ENCODE measurements at places on chromosomes 12 and 14.

DNA sequence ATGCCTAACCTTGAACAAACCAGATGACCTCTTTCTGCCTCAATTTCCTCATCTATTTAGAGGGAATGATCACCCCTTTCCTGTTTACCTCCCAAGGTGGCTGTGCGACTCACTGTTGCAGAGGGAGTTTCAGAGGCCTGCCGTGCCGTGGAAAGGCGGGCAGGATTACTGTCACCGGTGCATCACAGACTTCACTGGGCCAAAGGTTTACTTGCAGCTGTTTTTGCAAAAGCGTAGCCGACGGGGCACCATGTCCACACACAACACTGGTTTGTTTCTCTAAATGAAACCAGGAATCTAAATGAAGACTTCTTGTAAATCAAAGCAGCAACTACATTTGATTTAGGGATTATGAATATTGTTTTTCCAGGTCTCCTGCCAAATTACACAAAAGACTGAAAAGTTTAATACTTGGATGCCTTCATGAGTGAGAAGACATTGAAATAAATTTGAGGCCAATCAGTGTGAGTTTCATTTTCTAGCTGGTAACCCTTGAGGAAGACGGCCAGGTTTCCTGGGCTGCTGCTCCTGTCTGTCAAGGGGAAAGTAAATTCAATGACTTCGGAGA, 696.1 kb upstream of the TMEM132C start:
- no peak for DNase-seq

GRCh38 chr12:123013185-123014095, 33.0 kb downstream of the ARL6IP4 start:
- no peak for DNase-seq

DNA sequence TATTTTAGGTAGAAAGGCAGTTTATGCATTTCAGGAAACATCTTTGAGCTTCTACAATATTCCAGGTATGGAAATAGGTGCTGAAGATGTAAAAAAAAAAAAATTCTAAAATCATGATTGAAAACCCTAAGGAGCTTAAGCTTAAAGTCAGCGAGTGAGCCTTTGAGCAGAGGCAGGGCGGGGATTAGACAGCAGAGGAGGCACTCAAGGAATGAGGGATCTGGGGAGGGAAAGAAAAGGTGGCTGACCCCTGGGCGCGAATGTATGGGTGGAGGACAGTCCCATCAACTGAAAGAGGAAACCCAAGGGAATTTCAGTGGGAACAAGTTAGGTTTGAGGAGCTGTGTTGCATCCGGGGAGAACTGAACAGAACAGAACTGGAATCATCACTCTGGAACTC, 6.4 kb upstream of the PTMS start:
- DNase-seq = no peak

DNA sequence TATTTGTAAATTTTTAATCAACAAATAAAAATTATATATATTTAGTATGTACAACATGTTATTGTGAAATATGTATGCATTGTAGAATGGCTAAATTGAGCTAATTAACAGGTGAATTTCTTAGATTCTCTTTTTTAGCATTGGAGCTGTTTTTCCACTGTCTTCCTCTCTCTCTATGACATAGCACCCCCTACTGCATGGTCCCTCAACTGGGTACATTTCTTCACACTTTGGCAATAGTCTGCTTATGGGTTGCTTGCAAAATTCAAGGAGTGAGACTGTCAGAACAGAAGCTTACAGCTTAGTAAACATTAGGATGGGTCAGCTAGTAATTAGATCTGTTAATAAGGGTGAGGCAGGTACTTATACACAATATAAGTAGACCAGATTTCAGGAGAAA, 658.5 kb upstream of the MGAT4C start:
- no peak for DNase-seq
